ENCODE measurements at places on chromosomes 12 and 14. TPM values are rescaled to one million over a fixed set of nuclear protein-coding genes. Genes with fewer than 3 reads are reported as not detected.
A peak's percentile ranks its signal among the peaks of the same experiment; 100 is the strongest.

KRT72 gene
- not detected for total RNA-seq

C3AR1 gene
- 3.5 TPM for total RNA-seq

TMEM30B gene
- total RNA-seq, result 0.24 TPM

DHRS2 gene
- total RNA-seq, result 1.2 TPM

HOXC4 gene
- 9.6 TPM for total RNA-seq

ASPG gene
- not detected for total RNA-seq

STAC3 gene
- 7.0 TPM for total RNA-seq

DNA sequence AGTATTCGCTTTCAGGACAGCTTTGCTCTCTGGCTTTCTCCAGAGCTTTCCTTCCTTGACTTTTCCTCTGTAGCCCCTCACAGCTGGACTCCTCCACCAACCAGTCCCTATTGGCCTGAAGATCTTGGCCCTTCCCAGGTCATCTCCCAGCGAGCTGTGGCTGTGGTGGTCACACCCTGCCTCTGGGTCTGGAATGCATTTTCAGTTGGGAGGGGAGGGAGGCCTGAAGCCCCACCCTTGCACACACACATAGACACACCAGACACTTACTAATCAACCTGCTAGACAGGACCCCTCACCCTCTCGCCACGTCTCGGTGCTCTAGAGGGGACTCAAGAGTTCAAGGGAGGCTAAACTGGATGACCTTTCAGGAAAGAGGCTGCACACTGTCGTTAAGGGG lies 13.9 kb downstream of the JDP2 start:
- no peak for DNase-seq

GRCh38 chr14:98931911-98932310 lies 340.1 kb downstream of the BCL11B start:
- no peak for DNase-seq

GRCh38 chr12:104600790-104601739 lies 144.3 kb downstream of the CHST11 start:
- DNase-seq, result no peak

GRCh38 chr14:101129521-101130167 lies 226.1 kb upstream of the RTL1 start:
- DNase-seq, result no peak

DNA sequence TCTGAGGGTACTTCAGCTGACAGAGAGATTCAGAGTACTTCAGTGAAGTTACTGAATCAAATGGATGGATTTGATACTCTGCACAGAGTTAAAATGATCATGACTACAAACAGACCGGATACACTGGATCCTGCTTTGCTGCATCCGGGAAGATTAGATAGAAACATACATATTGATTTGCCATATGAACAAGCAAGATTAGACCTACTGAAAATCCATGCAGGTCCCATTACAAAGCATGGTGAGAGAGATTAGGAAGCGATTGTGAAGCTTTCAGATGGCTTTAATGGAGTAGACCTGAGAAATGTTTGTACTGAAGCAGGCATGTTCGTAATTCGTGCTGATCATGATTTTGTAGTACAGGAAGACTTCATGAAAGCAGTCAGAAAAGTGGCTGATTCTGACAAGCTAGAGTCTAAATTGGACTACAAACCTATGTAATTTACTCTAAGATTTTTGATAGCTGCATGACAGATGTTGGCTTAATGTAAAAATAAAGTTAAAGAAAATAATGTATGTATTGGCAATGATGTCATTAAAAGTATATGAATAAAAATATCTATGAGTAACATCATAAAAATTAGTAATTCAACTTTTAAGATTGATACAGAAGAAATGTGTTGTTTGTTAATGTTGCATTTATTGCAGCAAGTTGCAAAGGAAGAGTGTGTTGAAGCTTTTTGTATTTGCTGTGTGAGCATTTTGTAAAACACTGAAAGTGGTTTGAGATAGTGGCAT lies 136.1 kb upstream of the RAP1B start:
- no peak for DNase-seq

DNA sequence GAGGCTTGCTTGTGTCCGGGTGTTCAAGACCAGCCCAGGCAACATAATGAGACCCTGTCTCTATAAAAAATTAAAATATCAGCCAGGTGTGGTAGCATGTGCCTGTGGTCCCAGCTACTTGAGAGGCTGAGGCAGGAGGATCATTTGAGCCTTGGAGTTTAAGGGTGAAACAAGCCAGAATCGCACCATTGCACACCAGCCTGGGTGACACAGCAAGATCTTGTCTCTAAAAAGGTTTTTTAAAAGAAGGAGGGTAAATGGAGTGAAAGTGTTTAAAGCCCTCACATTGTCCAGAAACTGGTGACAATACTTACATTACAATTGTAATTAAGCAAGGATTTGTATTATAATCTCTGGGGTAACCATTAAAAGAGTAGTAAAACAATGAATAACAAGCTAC lies 64.2 kb downstream of the SINHCAF start:
- no peak for DNase-seq

- DNase-seq, result no peak
Observed at GRCh38 chr14:81341370-81341769, 58.8 kb downstream of the STON2 start.

DNA sequence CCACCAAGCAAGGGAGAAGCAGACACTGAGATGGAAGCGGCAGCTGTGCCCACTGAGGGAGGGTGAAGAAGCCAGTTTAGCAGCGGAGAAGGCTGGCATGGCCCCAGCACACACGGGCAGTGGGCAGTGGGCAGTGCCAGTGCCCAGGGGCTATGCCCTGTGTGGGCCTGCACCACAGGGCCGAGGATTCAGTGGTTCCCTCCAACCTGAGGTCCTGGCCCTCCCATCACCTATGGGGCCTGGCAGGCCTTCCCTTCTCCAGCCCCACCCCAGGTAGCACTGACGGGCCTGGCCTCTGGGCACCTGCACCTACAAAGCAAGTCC lies 81.1 kb downstream of the ITPK1 start:
- DNase-seq, result no peak

GRCh38 chr12:125065919-125066570 lies 810 bp downstream of the AACS start:
- DNase-seq, result no peak

- no peak for DNase-seq
Observed at GRCh38 chr12:115380546-115381120, 696.7 kb upstream of the TBX3 start.

DNA sequence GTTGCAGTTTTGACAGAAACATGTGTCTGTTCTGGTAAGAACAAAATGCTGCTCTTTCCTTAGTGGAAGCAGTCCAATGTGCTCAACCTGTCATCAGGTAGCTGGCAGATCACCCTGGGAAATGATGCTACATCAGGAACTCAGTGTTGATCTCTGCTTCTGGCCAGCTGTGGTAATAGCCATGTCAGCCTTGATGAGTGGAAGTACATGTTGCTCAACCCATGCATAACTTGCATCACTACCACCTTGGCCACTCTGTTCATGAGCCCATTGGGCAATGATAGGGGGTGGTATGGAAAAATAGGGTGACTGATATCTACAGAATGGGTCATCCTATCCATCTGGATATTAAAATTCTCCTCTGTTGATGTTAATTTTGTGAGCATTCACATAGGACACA lies 411.0 kb downstream of the C12orf50 start:
- no peak for DNase-seq

GRCh38 chr14:35819591-35820540 lies 6.3 kb upstream of the BRMS1L start:
- no peak for DNase-seq

GRCh38 chr14:58793131-58793740 lies 155.5 kb downstream of the DACT1 start:
- no peak for DNase-seq

GRCh38 chr12:101759396-101760047 lies 20.3 kb upstream of the SYCP3 start:
- DNase-seq, result peak; percentile 57

- DNase-seq, result peak; percentile 60
Observed at GRCh38 chr12:75812271-75813018, 219.1 kb downstream of the PHLDA1 start.
